ENCODE measurements at places on chromosomes 3 and 15. TPM values are rescaled to one million over a fixed set of nuclear protein-coding genes. Genes with fewer than 3 reads are reported as not detected.

SLC35A5 gene
- total RNA-seq: 20.8 TPM

GRK7 gene
- not detected for total RNA-seq

DNAJB11 gene
- 31.3 TPM for total RNA-seq

LSAMP gene
- 0.11 TPM for total RNA-seq

GOLGA8T gene
- total RNA-seq: 1.4 TPM

PLSCR2 gene
- not detected for total RNA-seq

STXBP5L gene
- total RNA-seq: not detected

NDUFB5 gene
- total RNA-seq: 22.4 TPM

DPPA4 gene
- not detected for total RNA-seq

NR2E3 gene
- not detected for total RNA-seq

DISP2 gene
- total RNA-seq: 0.32 TPM

TRMT10C gene
- total RNA-seq: 5.9 TPM

SLC24A1 gene
- total RNA-seq: 2.0 TPM

All from ascending aorta (tissue), 2 donors.